ACHN (cell line): ENCODE measurements at places on chromosomes 13 and 19.

DNA sequence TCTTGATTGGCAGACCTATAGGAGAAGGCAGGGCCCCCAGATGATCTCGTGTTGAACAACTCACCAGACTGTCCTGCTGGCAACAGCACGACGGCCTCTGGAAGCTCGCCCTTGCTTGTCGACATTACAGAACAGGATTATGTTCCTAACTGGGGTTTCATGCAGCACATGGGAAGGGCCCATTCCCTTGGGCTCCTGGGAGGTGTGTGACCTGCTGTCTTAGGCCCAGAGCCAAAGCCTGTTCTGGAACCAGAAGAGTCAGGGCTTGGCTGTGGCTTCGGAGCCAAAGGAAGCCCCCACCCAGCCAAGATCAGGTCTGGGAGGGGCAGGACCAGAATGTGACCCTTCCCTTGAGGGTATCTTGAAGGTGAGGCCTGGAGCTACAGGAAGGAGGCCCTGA lies 36.9 kb downstream of the RGCC start:
- DNase-seq: no peak

DNA sequence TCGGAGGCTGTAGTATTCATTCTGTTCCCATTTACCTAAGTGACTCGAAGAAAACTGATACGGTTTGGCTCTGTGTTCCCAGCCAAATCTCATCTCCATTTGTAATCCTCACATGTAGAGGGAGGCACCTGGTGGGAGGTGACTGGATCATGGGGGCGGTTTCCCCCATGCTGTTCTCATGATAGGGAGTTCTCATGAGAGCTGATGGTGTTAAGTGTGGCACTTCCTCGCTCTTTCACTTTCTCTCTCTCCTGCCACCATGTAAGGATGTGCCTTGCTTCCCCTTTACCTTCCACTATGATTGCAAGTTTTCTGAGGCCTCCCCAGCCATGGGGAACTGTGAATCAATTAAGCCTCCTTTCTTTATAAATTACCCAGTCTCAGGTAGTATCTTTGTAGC lies 23.5 kb downstream of the SLAIN1 start:
- no peak for DNase-seq

- peak; percentile 52 for DNase-seq
Measured at GRCh38 chr19:48844472-48844871, 8.2 kb upstream of the HSD17B14 start.

DNA sequence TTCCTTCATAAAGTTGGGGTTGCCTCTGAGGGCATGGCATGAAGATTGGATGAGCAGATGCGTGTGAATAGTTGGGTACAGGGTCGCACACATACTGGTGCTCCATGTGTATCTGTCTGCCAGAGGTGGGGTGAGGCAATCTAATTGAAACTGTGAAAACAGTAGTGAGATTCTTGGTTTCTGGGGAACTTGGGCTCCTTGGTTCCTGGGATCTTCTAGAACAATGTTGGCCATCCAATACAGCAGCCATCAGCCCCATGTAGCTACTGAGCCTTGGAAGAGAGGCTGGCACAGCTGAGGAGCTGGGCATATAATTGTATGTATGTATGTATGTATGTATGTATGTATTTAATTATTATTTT lies 616 bp downstream of the FCHO1 start:
- no peak for DNase-seq

DNA sequence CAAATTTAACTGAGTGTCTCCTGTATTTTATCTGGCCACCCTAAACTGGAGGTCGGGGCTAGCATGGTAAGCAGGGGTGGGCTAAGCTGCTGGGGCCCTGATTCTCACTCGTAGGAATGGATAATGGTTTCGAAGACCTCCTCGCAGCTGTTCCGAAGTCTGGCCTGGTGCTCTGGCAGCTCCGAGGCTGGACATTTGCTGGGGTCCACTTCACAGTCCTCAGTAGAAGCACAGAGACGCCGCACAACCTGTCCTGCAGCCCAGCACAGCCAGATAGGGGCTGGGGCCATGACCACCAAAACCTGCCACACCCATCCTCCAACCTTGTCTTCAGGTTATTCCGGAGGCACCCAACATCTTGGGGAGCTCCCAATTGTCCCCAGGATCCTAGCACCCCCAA lies 6.2 kb upstream of the WIZ start:
- DNase-seq: no peak

DNA sequence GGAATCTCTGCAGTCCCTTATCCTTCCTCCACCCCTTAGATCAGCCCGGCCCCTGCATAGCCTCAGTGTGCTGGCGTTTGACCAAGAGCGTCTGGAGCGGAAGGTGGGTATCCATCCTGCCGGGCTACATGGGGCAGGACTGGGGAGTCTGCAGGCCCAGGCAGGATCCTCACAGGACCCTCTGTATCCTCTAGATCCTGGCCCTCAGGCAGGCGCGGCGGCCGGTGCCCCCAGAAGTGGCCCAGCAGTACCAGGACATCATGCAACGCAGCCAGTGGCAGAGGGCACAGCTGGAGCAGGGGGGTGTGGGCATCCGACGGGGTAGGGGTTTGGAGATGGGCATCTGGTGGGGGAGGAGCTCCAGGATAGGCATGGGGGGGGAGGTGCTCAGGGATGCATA lies 8.9 kb downstream of the PODNL1 start:
- no peak for DNase-seq

GRCh38 chr13:93372856-93373255 lies 146.2 kb downstream of the GPC6 start:
- DNase-seq: no peak

- DNase-seq: no peak
Measured at GRCh38 chr13:30871588-30872275, 34.3 kb upstream of the MEDAG start.
